CD4-positive, alpha-beta T cell treated with Interferon gamma for 1 hour (primary cell): ENCODE measurements at places on chromosomes 12 and 14.

DNA sequence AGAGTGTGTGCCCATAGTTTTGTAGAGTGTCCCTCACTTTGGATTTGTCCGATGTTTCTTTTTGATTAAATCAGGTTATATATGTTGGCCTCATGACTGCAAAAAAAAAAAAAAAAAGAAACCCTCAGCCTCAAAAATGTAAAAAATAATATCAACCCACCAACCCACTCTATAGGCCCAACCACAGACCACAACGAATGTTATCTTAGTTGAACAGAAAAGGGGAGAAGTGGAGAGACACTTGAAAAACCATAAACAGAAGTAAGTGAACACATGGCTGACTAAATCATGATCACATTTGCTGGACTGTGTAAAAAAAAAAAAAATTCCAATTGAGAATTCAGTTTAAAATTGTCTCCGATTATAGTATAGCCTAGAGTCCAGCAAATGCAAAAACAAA, 45.5 kb upstream of the ST8SIA1 start:
- DNase-seq, result no peak

- DNase-seq, result no peak
Measured at GRCh38 chr14:64680013-64680713, 24.1 kb upstream of the PLEKHG3 start.

DNA sequence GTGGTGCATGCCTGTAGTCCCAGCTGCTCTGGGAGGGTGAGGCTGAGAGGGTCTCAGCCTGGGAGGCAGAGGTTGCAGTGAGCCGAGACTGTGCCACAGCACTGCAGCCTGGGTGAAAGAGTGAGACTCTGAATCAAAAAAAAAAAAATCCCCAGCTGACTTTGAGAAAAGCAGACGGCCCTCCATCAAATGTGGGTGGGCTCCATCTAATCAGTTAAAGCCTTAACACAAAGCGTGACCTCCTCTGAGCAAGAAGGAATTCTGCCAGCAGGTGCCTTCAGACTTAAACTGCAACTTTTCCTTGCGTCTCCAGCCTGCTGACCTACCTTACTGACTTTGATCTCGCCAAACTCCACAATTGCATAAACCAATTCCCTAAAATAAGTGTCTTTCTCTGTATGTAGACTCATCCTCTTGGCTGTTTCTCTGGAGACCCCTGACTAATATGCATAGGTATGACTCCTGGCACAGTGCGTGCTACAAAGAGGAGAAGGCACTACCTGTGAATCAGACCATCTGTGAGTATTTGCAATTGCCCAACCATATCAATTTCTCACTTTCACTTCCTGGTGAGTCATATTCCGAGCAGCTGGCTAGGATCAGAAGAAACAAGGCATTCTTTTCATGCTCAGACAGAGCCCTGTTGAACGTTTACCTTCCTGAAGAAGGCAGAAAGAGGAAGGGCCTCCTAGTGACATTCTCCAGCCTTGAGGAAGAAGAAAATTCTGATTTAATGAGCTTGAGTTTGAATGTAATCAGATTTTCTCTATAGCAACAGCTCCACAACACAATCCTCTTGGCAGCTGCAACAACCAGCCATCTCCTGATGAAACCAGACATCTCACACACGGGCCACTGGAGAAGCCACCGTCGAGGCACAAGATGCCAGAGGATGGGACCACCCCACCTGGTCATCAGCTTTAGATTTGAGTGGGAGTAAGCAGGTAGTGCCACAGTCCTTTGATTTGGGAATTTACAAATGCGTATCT, 54.3 kb downstream of the CLMN start:
- peak; percentile 52 for DNase-seq

GRCh38 chr12:13686260-13686659, 295.1 kb downstream of the GRIN2B start:
- no peak for DNase-seq

- DNase-seq, result no peak
Measured at GRCh38 chr14:71001742-71002141, 94.5 kb downstream of the PCNX1 start.

- no peak for DNase-seq
Measured at GRCh38 chr14:65981192-65981843, 504.9 kb upstream of the CCDC196 start.

DNA sequence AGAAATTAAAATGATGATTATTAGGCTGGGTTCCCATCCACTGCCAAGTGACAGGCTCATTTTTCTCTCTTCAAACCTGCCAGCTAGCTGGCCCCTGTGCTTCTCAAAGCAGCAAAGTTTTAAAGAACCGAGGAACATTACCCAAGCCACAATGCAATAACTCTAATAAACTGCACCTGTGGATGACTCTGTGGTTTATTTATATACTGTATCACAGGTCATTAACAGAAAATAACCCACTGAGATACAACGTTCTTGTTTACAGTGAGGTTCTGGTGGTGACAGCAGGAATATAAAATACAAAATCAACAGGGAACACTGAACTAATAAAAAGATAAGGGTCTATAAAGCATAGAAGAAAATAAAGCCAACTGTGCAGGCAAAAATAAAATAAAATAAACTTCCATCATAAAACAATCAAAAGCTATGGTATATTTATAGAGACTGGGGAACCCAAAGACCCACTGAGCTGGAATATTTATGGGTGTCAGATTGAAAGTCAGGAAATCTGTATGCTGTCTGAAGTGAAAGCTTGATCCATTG, 472.9 kb downstream of the NOVA1 start:
- DNase-seq, result no peak

DNA sequence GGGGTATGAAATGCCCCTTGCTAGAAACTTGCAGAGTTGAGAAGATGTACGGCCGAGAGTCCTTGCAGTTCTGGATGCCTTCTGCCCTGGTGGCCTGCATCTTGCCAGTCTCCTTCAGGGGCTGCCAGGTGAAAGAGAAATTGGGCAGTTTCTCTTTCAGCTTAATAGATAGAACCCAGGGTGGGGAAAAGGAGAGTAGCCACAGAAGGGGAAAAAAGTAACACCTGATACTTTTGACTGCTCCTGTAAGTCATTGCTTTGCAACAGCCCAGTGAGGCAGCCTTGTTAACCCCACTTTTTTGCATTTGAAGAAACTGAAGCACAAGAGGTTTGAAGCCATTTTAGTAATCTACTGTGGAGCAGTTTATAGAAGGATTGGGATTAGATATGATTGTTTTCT, 27.6 kb downstream of the TDP1 start:
- DNase-seq, result no peak

- DNase-seq, result no peak
Measured at GRCh38 chr14:94237983-94238382, 55.1 kb downstream of the SERPINA10 start.

DNA sequence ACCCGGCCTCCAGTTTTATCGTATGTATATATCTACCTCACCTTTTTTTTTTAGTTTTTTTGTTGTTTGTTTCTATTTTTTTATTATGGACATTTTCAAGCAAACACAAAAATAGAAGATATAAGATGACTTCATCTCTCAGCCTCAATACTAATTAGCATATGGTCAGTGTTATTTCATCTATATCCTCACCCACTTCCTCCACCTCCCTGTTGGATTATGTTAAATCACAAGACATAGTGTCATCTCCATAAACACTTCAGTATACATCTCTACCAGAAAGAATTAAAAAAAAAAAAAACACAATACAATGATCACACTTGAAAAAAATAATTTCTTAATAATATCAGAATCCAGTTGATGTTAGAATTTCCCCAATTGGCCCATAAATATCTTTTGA, 34.9 kb downstream of the RAB35 start:
- DNase-seq, result no peak

DNA sequence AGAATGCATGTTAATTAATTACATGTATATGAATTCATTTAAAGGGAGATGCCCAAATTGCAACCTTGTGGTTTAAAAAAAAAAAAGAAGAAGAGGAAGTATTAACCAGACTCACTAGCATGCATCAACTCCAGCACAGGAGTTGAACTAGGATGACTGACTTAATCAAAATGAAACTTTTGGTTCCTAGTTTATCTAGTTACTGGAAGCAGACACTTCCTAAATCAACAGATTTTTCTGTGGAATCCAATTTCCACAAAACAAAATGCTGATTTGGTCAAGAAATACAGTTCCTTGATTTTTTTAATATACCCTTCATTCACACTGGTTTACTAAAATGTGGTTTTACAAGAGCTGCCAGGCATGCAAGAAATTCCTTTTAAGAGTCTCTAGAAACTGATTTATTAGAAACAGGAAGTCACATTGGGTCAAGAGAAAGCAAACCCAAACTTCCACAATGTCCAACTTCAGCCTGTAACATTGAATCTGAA, 41.6 kb downstream of the ITPR2 start:
- DNase-seq, result no peak

- no peak for DNase-seq
Measured at GRCh38 chr14:59631237-59631636, 54.6 kb upstream of the CCDC175 start.

DNA sequence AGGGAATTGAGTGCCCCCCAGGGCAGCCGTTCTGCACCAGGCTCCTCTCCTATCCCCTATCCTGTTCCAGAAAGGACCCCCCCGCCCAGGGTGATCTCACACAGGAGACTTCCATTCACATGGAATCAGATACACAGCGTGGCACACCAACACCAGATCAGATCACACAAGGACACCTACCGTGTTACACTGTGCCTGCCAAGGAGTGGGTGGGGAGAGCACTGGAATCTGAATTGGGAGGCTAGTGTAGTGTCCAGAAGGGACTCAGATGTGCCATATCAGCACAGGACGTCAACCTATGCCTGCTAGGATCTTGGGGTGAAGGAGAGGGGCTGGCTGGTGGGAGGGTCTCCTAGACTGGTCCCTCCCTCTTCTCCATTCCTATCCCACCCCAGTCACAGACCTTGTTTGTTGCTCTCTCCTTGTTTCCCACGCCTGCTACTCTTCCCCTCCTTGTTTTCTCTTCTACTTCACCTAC, 2.3 kb downstream of the PTMS start:
- DNase-seq, result no peak

DNA sequence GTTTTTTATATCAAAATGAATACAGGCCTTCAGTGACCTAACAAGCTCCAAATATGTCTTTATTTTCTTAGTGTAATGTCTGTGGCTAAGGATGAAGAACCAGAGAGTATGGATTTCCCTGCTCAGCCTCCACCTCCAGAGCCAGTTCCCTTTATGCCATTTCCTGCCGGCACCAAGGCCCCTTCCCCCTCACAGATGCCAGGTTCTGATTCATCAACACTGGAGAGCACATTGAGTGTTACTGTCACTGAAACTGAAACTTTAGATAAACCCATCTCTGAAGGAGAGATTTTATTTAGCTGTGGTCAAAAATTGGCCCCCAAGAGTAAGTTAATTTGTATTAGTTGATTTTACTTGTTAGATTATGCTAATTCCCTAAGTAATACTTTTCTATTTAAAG, 61.0 kb downstream of the KIAA0586 start:
- no peak for DNase-seq

DNA sequence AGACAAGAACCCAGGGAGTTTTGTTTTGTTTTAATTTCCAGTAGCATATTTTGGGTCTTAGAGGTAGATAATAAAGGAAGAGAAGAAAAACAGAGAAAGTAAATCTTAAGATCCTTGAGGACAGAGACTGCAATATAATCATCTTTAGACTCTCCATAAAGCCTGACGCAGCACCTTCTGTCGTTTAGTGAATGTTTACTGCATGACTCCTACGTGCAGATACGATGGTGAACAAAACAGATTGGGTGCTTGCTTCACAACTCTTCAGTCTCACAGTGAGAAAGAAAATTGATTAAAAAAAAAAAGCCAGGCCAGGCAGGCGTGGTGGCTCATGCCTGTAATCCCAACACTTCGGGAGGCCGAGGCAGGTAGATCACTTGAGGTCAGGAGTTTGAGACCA, 86.9 kb downstream of the STON2 start:
- no peak for DNase-seq

DNA sequence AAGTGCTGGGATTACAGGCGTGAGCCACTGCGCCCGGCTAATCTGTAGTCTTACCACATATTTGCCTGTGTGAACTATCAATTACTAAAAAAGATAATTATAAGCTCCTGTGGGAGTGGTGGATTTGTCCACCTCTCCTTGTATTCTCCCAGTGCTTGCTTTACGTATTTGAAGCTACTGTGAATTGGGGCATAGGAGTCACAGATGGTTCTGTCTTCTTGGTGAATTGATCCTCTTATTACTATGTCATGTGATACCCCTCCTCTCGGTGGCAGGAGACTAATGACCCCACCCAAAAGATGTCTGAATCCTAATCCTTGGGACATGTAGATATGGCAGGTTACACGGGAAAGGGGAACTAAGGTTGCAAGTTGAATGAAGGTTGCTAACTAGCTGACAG, 11.8 kb downstream of the GPR132 start:
- DNase-seq, result no peak

- DNase-seq, result peak; percentile 44
Measured at GRCh38 chr12:117063162-117063911, 35.9 kb downstream of the TESC start.

GRCh38 chr14:22567437-22567836, 21.6 kb downstream of the DAD1 start:
- DNase-seq, result no peak

DNA sequence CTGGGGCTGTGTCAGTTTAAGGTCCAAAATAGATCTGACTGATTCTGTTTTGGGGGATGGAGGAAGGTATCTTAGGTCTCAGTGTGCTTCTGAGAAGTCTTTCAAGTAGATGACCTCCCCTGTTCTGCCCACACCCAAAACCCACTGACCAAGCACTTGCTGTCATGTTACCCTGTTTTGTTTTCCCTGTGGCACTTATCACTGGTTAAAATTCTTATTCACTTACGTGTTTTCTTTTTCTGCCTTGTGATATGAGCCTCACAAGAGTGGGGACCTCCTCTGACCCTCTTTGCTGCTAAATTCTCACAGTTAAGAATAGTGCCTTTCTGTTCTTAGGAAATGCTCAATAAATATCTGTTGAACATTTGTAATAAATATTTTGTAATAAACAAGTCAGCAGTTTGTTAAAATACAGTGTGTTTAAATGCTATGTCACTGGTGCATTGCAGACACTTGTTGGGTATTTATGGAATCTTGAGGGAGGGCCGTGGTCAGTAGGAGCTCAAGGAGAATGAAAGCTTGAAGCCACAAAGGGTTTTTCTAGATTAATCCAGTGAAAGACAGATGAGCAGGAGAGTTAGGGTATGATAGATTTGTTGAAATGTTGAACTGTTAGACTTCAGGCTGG, 20.9 kb downstream of the PLEKHA5 start:
- DNase-seq, result no peak

DNA sequence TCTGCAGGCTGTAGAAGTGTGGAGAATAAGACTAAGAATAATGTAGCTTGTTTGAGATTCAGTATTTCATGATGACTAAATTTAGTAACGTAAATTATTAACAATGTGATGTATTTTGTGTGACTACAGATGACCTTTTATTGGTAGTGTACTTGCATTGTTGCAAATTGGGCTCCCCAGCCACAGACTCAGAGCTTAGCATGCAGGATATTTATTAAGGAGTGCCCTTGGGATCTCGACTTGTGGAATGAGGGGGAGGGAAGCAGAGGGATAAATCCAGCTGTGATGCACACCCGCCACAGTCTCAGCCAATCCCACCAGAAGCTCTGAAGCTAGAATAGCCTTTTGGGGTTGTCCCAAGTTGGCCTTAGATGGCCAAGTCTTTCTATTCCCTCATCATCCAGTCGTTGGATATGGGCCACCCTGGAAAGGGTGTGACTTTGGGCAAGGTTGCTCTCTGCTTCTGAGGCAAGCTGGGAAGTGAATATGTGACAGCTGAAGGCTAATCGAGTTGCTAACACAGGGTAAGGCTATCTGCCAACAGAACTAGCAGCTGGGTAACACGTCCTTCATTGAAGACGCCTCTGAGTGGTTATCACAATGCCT, 42.1 kb upstream of the USP44 start:
- no peak for DNase-seq

- no peak for DNase-seq
Measured at GRCh38 chr12:28253161-28253641, 62.9 kb downstream of the CCDC91 start.
